Activated T-cell treated with anti-CD3 and anti-CD28 coated beads, Interleukin-2, amount 50 U/mL, for 72 hours (primary cell): ENCODE measurements at places on chromosomes 3 and 15. TPM values are rescaled to one million over a fixed set of nuclear protein-coding genes. Genes with fewer than 3 reads are reported as not detected.

The USP13 gene
- total RNA-seq, result 8.1 TPM

The NOX5 gene
- total RNA-seq, result not detected

The TMC3 gene
- not detected for total RNA-seq

The SV2B gene
- 0.17 TPM for total RNA-seq

The RTP1 gene
- total RNA-seq, result not detected

The GOLGA6L7 gene
- not detected for total RNA-seq

The FAM227B gene
- total RNA-seq, result 4.1 TPM

The KLHL6 gene
- 88.8 TPM for total RNA-seq

The RHCG gene
- not detected for total RNA-seq

The GP9 gene
- not detected for total RNA-seq

The EIF4E3 gene
- total RNA-seq, result 51.8 TPM

The STRIT1 gene
- not detected for total RNA-seq

The CNTN3 gene
- total RNA-seq, result not detected

The TGM4 gene
- not detected for total RNA-seq

The CD96 gene
- 88.9 TPM for total RNA-seq

The FOXL2 gene
- 0.12 TPM for total RNA-seq

The TAMM41 gene
- total RNA-seq, result 30.2 TPM

The PARP3 gene
- total RNA-seq, result 27.1 TPM

The MAP1A gene
- 0.82 TPM for total RNA-seq

The ITPKA gene
- 14.9 TPM for total RNA-seq

The ANKRD63 gene
- total RNA-seq, result not detected

The SLC22A14 gene
- 0.21 TPM for total RNA-seq

The CIDEC gene
- not detected for total RNA-seq

The CHRNA7 gene
- total RNA-seq, result 0.46 TPM

The GPR27 gene
- 2.5 TPM for total RNA-seq

The CLRN1 gene
- total RNA-seq, result not detected

The HACL1 gene
- total RNA-seq, result 25.9 TPM

The POC1A gene
- 28.6 TPM for total RNA-seq

The MTMR10 gene
- 24.3 TPM for total RNA-seq

The CHRD gene
- 0.19 TPM for total RNA-seq

The PIERCE2 gene
- 0.69 TPM for total RNA-seq

The OTOL1 gene
- total RNA-seq, result not detected

The RARB gene
- total RNA-seq, result not detected

The CFAP100 gene
- not detected for total RNA-seq

The SNURF gene
- 21.0 TPM for total RNA-seq

The CELF6 gene
- 0.58 TPM for total RNA-seq

The ARPP21 gene
- not detected for total RNA-seq

The CFAP92 gene
- 1.1 TPM for total RNA-seq

The TMEM89 gene
- total RNA-seq, result not detected

The CLSTN2 gene
- total RNA-seq, result not detected

The AMIGO3 gene
- total RNA-seq, result 0.19 TPM

The LCTL gene
- total RNA-seq, result not detected

The ZNF80 gene
- 1.4 TPM for total RNA-seq
